ENCODE measurements at places on chromosomes 4 and X. TPM values are rescaled to one million over a fixed set of nuclear protein-coding genes. Genes with fewer than 3 reads are reported as not detected.

DNA sequence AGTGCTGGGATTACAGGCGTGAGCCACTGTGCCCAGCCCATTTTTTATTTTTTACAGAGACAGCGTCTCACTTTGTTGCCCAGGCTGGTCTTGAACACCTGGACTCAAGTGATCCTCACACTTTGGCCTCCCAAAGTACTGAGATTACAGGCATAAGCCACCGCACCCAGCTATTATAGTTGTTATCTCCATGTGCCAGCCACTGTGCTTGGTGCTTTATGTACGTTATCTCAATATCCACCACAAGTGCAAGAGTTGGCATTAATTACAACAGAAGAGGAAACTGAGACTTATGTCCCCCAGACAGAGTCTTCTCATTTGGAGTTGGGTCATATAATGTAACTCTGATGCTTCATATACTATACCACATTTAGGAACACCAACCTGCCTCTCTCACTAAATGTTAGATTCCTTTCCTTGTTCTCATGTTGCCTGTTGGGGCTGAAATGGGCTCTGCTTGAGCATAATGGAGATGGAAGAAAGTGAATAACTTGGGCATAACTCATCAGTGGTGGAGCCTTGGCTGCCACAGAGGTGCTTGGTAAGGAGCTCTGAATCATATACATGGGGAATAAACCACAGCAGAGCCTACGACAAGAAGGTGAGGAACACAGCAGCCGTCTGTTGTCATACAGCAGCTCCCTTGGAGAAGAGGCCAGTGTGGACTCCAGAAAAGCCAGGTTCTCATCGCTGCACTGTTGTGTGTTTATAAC lies 84.3 kb downstream of the SPRY1 start:
- peaks cover 8% of the 10 kb centered on the region for H3K27me3 ChIP-seq
- no peak for DNase-seq
- no peaks in the 10 kb centered on the region for H3K36me3 ChIP-seq
- peaks cover 28% of the 10 kb centered on the region for H3K4me1 ChIP-seq

GRCh38 chr4:183601381-183601780 lies 57.6 kb downstream of the RWDD4 start:
- H3K36me3 ChIP-seq: no peaks in the 10 kb centered on the region
- DNase-seq: no peak
- H3K4me1 ChIP-seq: no peaks in the 10 kb centered on the region

GRCh38 chr4:159776961-159777360 lies 674.1 kb downstream of the RAPGEF2 start:
- no peaks in the 10 kb centered on the region for H3K36me3 ChIP-seq
- no peak overlapping the region for H3K4me3 ChIP-seq
- no peak overlapping the region for H3K27ac ChIP-seq
- H3K4me1 ChIP-seq: no peaks in the 10 kb centered on the region

DNA sequence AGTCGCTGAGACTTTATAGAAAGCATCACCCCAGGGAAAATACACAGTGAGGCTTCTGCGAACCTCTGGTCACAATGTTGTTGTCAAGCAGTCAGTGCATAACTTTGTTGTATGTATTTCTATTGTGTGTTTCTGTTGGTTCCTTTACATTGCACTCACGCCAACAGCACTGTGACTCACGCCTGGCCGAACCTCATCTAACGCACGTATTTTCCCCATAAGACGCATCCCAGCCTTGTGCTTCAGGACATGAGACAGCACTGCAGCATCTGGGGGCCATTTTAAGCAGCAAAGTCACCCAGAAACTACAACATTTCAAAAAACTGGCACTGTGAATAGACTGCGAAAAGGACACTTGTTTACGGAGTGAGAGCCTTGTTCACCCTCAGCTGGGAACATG lies 30.6 kb downstream of the TBL1X start:
- H3K36me3 ChIP-seq: no peaks in the 10 kb centered on the region
- H3K4me3 ChIP-seq: no peak overlapping the region
- peaks cover 22% of the 10 kb centered on the region for H3K4me1 ChIP-seq
- peaks cover 6% of the 10 kb centered on the region for H3K27me3 ChIP-seq
- peak overlapping the region; percentile 17 for H3K27ac ChIP-seq

DNA sequence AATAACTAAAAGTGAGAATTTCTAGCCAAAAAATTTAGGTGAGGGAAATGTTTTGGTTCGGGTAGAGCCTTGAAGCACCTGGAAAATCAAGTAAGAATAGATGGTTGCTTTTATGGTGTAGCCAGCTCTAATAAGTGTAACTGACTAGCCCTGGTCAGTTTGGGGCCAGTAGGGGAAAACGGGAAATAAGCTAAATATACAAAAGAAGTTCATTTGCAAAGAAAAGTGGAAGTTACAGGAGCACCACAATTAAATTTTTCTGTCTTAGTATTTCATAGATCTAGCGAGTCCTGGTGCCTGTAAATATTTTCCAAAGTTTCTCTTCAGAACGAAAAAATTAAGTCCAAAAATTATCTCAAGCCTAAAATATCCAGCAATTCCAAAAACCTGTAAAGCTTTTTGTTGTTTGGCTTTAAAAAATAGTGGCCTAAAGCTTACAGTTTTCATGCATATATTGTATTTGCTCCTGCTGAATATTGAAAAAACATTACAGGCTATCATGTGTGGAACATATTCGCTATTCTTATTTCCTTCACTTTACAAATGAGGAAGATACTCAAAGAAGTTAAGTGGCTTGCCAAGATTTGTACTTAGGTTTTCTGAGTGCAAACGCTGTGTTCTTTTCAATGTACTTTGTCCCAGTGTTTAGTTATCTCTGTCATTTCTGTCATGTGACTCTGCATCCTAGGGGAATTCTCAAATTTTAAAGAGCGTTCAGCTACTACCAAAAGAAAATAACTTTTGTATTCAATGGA lies 7.3 kb upstream of the PTPN13 start:
- H3K4me1 ChIP-seq: no peaks in the 10 kb centered on the region
- no peaks in the 10 kb centered on the region for H3K36me3 ChIP-seq
- H3K27ac ChIP-seq: no peak overlapping the region
- DNase-seq: no peak
- H3K27me3 ChIP-seq: no peaks in the 10 kb centered on the region
- H3K4me3 ChIP-seq: no peak overlapping the region

DNA sequence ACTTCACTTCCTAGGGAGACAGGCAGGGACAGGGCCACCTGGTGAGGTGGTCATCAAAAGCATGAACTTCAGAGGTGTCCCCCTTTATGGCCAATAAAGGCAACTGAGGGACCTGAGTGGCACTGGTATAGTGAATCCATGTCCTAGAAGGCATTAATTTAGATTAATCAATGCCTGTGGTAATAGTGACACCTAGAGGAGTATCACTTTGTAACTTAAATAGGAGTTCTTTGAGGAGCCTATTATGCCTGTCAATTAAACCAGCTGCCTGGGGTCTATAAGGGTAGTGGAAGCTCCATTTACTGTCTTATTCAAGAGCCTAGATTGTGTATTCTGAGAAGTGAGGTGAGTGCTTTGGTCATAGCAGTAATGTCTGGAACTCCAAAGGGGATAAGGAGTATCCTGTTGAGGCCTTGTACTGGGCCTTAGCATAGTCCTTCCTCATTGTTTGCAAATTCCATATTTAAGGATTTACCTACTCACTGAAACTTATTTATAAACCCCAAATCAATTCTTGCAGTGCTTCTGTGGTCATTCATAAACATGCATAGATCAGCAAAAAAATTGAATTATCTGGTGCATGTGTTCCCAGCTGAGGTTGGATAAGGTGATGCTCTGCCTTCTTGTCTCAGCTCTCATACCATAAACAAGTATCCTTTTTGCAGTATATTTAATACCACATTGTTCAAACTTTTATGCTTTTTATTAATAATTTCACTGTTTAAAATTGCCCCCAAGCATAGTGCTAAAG lies 213.8 kb upstream of the RADX start:
- H3K27me3 ChIP-seq: peaks cover 2% of the 10 kb centered on the region
- no peak overlapping the region for H3K4me3 ChIP-seq
- H3K27ac ChIP-seq: no peak overlapping the region
- H3K4me1 ChIP-seq: no peaks in the 10 kb centered on the region

- no peaks in the 10 kb centered on the region for H3K27me3 ChIP-seq
- no peaks in the 10 kb centered on the region for H3K4me1 ChIP-seq
- no peak for DNase-seq
- no peak overlapping the region for H3K27ac ChIP-seq
- no peaks in the 10 kb centered on the region for H3K36me3 ChIP-seq
Measured at GRCh38 chrX:153493085-153493484, 1.7 kb upstream of the BGN start.

GRCh38 chr4:23023121-23023520 lies 330.4 kb downstream of the GBA3 start:
- H3K4me1 ChIP-seq: no peaks in the 10 kb centered on the region
- H3K4me3 ChIP-seq: no peak overlapping the region
- no peaks in the 10 kb centered on the region for H3K36me3 ChIP-seq
- no peak overlapping the region for H3K27ac ChIP-seq
- no peaks in the 10 kb centered on the region for H3K27me3 ChIP-seq
- no peak for DNase-seq

- DNase-seq: no peak
- H3K36me3 ChIP-seq: no peaks in the 10 kb centered on the region
- H3K27me3 ChIP-seq: peaks cover 6% of the 10 kb centered on the region
Measured at GRCh38 chr4:152468408-152468807, 67.5 kb downstream of the FBXW7 start.

DNA sequence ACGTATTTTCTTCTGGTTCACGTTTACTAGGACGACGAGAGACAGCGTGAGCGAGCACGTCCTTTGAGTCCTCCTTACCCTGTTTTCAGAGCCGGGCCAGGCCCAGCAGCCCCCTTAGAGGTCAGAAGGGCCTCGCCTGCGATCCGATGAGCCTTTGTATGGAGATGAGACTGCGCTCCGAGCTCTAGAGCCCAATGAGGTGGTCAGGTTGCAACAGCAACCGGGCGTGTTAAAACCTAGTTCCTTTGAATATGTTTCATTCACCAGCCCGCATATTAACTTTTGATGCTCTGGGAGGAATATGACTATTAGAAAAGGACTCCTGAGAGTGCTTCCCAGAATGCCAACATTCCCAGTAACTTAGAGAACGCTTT lies 55.6 kb upstream of the TADA2B start:
- H3K4me3 ChIP-seq: peak overlapping the region; percentile 88
- H3K4me1 ChIP-seq: peaks cover 69% of the 10 kb centered on the region
- H3K27me3 ChIP-seq: peaks cover 3% of the 10 kb centered on the region
- H3K27ac ChIP-seq: peak overlapping the region; percentile 96
- DNase-seq: no peak

DNA sequence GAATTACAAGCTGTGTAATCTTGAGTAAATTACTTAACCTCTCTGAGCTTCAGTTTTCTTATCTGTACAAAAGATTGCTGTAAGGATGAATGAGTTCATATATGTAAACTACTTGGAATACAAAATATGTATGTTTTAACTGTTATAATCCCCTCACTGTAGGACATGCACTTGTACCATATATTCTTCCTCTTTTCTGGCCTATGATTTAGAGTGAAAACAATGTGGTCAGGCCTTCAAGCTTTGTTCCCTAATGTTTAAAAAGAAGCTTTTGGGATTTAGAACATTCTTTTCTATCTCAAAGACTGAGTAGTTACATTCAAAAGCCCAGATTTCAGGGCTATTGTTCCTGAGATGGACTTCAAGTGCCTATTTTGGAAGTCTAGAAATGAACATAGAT lies 26.7 kb upstream of the GPRIN3 start:
- H3K4me1 ChIP-seq: no peaks in the 10 kb centered on the region
- H3K36me3 ChIP-seq: no peaks in the 10 kb centered on the region
- DNase-seq: no peak

DNA sequence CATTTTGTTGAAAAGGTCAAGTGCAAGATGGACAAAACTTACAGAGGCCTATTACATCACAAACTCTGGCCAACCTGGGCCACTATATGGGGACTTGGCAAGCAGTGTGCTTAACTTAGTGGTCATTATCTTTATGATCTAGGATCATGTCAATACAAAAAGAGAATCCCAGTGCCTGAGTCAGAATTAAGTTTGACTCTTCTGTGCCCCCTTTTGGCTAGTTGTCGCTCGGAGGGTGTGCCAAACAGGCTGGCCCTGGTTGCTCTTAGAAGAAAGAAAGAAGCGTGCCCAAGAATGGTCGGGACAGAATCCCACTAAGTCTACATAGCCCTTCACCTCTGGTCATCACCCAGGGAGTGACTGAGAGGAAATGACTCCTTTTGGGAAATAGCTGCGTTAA lies 100.1 kb downstream of the EIF4E start:
- H3K27me3 ChIP-seq: peaks cover 3% of the 10 kb centered on the region
- no peak overlapping the region for H3K27ac ChIP-seq
- H3K4me1 ChIP-seq: no peaks in the 10 kb centered on the region
- no peak overlapping the region for H3K4me3 ChIP-seq
- no peaks in the 10 kb centered on the region for H3K36me3 ChIP-seq

- H3K27ac ChIP-seq: no peak overlapping the region
- H3K4me1 ChIP-seq: no peaks in the 10 kb centered on the region
- H3K36me3 ChIP-seq: no peaks in the 10 kb centered on the region
- peaks cover 2% of the 10 kb centered on the region for H3K27me3 ChIP-seq
Measured at GRCh38 chrX:11474021-11474420, 180.8 kb downstream of the AMELX start.

DNA sequence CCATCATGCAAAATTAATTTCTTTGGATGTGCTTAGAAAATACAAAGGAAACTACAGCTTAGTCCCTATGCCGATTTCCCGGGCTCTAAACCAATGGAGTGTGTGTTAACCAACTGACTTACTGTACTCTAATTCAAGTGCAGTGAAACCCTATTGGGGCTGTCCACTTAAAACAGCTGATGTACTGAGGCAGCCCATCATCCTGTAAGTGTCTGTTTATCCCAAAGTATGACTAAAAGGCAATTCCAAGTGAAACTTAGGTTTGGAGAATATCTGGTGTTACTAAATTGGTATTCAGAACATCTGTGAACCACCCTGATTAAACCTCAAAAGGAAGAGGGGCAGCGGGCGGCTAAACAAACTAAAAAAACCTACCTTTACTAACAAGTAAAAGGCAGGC lies 79.7 kb downstream of the GATB start:
- no peak overlapping the region for H3K27ac ChIP-seq
- no peak overlapping the region for H3K4me3 ChIP-seq
- DNase-seq: no peak
- peaks cover 22% of the 10 kb centered on the region for H3K36me3 ChIP-seq

GRCh38 chr4:66091786-66092185 lies 421.5 kb upstream of the EPHA5 start:
- H3K36me3 ChIP-seq: no peaks in the 10 kb centered on the region
- H3K27me3 ChIP-seq: no peaks in the 10 kb centered on the region
- no peaks in the 10 kb centered on the region for H3K4me1 ChIP-seq
- no peak for DNase-seq

- no peaks in the 10 kb centered on the region for H3K36me3 ChIP-seq
- H3K4me1 ChIP-seq: no peaks in the 10 kb centered on the region
- H3K27ac ChIP-seq: no peak overlapping the region
- H3K4me3 ChIP-seq: no peak overlapping the region
Measured at GRCh38 chr4:151955721-151956380, 195.0 kb upstream of the GATB start.

GRCh38 chr4:148027201-148027600 lies 295.3 kb downstream of the ARHGAP10 start:
- no peaks in the 10 kb centered on the region for H3K4me1 ChIP-seq
- peaks cover 3% of the 10 kb centered on the region for H3K36me3 ChIP-seq
- no peak overlapping the region for H3K27ac ChIP-seq
- H3K4me3 ChIP-seq: no peak overlapping the region
- no peak for DNase-seq

Gene DGKK
- 5.0 TPM for polyA plus RNA-seq

Gene ART3
- not detected for polyA plus RNA-seq

Gene HPGDS
- polyA plus RNA-seq: not detected

Gene MSANTD1
- polyA plus RNA-seq: not detected

Gene PNMA6A
- polyA plus RNA-seq: not detected

Gene MAGEB17
- not detected for polyA plus RNA-seq

Gene OPN1LW
- polyA plus RNA-seq: not detected

Data from immature natural killer cell (primary cell).